SK-N-SH (cell line): ENCODE measurements at places on chromosomes 4 and X. TPM values are rescaled to one million over a fixed set of nuclear protein-coding genes. Genes with fewer than 3 reads are reported as not detected.

The SSX2B gene
- polyA plus RNA-seq, result 0.16 and 0.71 TPM in 2 replicates

The IQSEC2 gene
- polyA plus RNA-seq, result 21.3 and 24.7 TPM in 2 replicates

The CT55 gene
- polyA plus RNA-seq, result 1.5 and 1.9 TPM in 2 replicates

The SMARCA1 gene
- 17.1 and 23.5 TPM in 2 replicates for polyA plus RNA-seq

The RPS3A gene
- 2,161 and 2,650 TPM in 2 replicates for polyA plus RNA-seq

The FAM9B gene
- 0.03 and 0.06 TPM in 2 replicates for polyA plus RNA-seq

The RASSF6 gene
- not detected in 2 replicates for polyA plus RNA-seq

The CSAG3 gene
- polyA plus RNA-seq, result 72.2 and 115 TPM in 2 replicates

The ARHGAP36 gene
- 0.23 and 0.86 TPM in 2 replicates for polyA plus RNA-seq

DNA sequence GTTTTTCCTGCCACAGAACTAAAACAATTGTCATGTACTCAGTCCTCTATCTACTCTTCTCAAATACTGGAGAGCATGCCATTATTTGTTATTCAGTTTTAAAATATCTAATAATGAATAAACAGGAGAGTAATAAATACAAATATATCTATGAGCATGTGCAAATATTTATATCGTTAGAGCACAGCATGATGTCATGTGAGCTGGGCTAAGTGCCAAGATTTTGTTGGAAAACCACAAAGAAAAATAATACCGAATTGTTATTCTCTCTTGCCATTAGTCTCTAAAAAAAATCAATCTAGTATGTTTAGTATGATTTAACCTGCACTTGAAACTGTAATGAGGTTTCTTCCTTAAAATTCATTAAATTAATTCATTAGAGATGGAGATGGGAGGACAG, 97.3 kb downstream of the DDX60 start:
- DNase-seq, result no peak

DNA sequence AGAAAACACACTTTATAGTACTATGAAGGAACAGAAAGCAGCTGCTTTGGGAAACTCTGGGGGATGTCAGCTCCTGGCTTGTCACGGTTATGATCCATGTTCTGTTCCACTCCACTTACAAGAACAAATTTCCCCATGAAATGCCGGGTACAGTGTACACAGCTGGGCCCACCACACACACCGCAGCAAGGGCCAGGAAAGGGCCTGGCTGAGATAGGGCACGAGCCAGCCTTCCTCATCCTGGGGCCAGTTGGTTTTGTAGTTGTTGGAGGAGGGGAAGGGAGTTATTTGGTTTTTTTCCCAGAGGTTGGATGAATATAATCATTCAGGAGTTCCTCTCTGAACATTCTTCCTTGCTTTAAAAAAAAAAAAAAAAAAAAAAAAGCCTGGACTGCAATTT, 56.8 kb downstream of the SEPSECS start:
- DNase-seq, result no peak

DNA sequence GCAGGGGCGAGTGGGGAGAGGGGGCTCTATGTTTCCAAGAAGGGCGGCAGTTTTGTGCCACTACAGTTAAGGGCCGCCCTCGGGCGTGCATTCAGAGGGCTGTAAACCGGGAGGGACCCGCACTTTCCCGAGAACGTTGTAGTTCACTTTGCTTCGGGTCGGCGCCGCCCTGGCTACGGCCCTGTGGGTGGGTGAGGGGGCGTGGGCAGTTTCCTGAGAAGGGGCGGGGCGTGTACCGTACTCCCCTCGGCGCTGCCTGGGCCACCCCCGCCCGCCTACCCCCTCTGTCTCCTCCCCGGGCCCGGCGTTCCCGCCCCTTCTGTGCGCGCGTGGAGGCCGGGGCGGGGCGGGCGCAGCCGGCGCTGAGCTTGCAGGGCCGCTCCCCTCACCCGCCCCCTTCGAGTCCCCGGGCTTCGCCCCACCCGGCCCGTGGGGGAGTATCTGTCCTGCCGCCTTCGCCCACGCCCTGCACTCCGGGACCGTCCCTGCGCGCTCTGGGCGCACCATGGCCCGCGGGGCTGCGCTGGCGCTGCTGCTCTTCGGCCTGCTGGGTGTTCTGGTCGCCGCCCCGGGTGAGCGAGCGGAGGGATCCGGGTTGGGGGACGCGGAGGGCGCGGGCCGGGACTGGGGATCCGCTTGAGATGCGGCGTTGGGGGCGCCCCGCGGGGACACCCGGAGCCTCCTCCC, at the start of gene CD99:
Gene CD99, plus strand, starts transcription at position 440 of the 687 bp plus-strand sequence. Its CDS starts 66 bp downstream, at position 506.
- DNase-seq, result peak; percentile 90

GRCh38 chr4:84319124-84319523, 180.0 kb downstream of the NKX6-1 start:
- no peak for DNase-seq

- no peak for DNase-seq
Measured at GRCh38 chrX:115232933-115233496, 881 bp downstream of the LRCH2 start.

DNA sequence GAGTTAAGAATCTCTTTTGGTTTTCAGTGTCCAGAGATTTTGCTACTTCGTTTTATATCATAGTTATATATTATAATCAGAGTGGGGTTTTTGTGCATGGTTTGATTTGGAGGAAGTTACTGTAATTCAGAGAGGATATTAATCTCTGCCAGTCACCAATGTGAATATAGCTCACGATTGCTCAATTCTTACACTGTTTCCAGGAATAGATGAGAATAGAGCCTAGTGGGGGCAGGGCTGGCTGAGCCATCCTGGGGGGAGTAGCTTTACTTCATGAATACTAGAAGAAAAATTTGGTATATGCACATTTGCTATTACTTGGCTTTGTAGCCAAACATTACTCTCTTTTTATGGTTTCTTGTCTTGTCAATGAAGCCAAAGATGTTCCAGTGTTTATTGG, 60.9 kb upstream of the TRPC3 start:
- DNase-seq, result no peak

GRCh38 chr4:175560604-175561003, 251.5 kb downstream of the GPM6A start:
- peak; percentile 7 for DNase-seq

DNA sequence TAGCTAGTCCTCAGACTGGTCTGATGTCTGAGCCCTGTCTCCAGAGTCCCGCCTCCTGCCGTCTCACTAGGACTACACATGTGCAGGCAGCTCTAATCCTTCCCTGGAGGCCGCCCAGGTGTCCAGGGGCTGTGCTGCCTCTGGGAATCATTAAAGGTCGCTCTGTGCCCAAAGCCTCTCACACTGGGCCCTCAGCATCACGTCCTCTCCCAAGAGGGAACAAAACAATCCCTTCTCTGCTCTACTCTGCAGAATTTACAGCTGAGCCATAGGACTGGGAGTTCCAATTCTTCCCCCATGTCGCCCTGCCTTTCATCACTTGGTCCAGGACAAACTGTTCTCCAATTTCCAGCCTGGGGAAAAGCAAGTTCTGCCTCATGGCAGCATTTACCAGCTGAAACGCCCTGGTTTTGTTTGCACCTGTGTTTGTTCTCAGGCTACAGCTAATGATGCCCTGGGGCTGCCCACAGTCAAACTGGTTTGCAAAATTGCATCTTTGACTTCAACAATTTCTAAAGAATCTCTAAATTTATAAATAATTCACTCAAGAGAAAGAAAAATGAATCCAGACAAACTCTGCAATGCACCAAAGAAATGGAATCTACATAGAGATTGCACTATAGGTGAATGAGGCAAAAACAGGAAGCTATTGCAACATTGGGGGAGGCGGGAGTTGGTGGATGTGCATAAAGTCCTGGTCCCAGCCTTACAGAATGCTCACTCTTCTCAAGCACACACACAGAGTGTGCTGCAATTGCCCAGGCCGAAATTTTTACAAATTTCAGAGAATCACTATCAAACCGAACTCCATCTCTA, 7.2 kb upstream of the MRFAP1 start:
- DNase-seq, result no peak

- no peak for DNase-seq
Measured at GRCh38 chr4:143352720-143353119, 16.0 kb downstream of the GAB1 start.

- DNase-seq, result no peak
Measured at GRCh38 chr4:101398807-101399206, 51.5 kb upstream of the PPP3CA start.

DNA sequence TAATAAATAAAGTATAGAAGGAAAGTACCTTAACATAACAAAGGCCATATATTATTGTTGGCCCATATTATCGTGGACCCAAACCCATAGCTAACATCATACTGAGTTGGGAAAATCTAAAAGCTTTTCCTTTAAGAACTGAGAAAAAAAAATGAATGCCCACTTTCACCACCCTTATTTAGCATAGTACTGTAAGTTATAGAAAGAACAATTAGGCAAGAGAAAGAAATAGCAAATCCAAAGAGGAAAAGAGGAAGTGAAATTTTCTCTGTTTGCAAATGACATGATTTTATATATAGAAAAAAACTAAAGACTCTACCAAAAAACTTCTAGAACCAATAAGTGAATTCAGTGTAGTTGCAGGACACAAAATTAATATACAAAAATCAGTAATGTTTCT, 1854.6 kb downstream of the PCDH7 start:
- no peak for DNase-seq

DNA sequence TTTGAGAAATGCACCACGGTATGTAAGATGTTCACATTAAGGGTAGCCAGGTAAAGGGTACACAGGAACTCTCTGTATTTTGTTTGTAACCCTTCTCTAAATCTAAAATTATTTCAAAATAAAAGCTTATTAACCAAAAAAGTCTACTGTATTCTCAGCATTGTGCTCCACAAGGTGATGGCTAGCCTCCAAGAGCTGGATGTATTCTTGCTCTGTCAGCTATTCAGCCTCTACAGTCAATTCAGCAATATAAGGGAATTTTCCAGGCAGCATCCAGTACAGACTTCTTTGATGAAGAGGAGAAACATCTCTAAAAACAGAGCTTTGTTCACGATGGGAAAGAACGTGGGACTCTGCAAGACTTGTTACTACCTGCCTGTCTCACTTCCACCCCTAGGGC, 63.5 kb upstream of the MAOA start:
- DNase-seq, result no peak

- DNase-seq, result peak; percentile 74
Measured at GRCh38 chr4:148444296-148445070, 2.3 kb upstream of the NR3C2 start.
